Smooth muscle cell of the umbilical artery (primary cell): ENCODE measurements at places on chromosomes 1 and 21. TPM values are rescaled to one million over a fixed set of nuclear protein-coding genes. Genes with fewer than 3 reads are reported as not detected.

Gene KIF2C
- 2.1 and 19.1 TPM in 2 replicates for total RNA-seq

Gene HRNR
- not detected in 2 replicates for total RNA-seq

Gene OR2T33
- total RNA-seq, result not detected in 2 replicates

Gene FCAMR
- total RNA-seq, result not detected in 2 replicates

Gene CLDN19
- total RNA-seq, result not detected in 2 replicates

Gene SLC44A3
- 0.59 and 0.65 TPM in 2 replicates for total RNA-seq

Gene VN1R5
- not detected in 2 replicates for total RNA-seq

Gene ZNF684
- total RNA-seq, result 3.8 and 6.2 TPM in 2 replicates

Gene FCRL5
- total RNA-seq, result not detected in 2 replicates

Gene DYNLT5
- total RNA-seq, result 0.14 and 0.30 TPM in 2 replicates

Gene CYP4Z1
- total RNA-seq, result not detected in 2 replicates

Gene RHD
- not detected in 2 replicates for total RNA-seq

Gene OLIG2
- not detected in 2 replicates for total RNA-seq

Gene CCDC185
- not detected in 2 replicates for total RNA-seq

Gene IQCC
- 0.97 and 2.1 TPM in 2 replicates for total RNA-seq

Gene PCBP3
- total RNA-seq, result 0.05 and 0.30 TPM in 2 replicates

Gene SPRR2B
- not detected in 2 replicates for total RNA-seq

Gene EXTL1
- 0.30 and 1.4 TPM in 2 replicates for total RNA-seq

Gene AMIGO1
- total RNA-seq, result 1.0 and 2.1 TPM in 2 replicates

Gene UBASH3A
- total RNA-seq, result not detected in 2 replicates

Gene APOBEC4
- not detected in 2 replicates for total RNA-seq

Gene RGS13
- not detected in 2 replicates for total RNA-seq

Gene DNAJC28
- 1.7 and 2.4 TPM in 2 replicates for total RNA-seq

Gene OPTC
- total RNA-seq, result not detected in 2 replicates

Gene C1orf210
- total RNA-seq, result not detected in 2 replicates

Gene SSR2
- total RNA-seq, result 606 and 1,121 TPM in 2 replicates

Gene C1orf226
- 0.59 and 0.83 TPM in 2 replicates for total RNA-seq

Gene AKR7A3
- total RNA-seq, result 0.28 and 0.30 TPM in 2 replicates

Gene DENND2C
- 1.5 and 2.2 TPM in 2 replicates for total RNA-seq

Gene TNFAIP8L2
- not detected in 2 replicates for total RNA-seq

Gene CASZ1
- under 0.01 and 0.46 TPM in 2 replicates for total RNA-seq

Gene KRTAP19-1
- not detected in 2 replicates for total RNA-seq

Gene SERTAD4
- total RNA-seq, result 0.59 and 0.78 TPM in 2 replicates

Gene UBAP2L
- total RNA-seq, result 46.3 and 122 TPM in 2 replicates

Gene OR2G6
- not detected in 2 replicates for total RNA-seq

Gene AVPR1B
- not detected in 2 replicates for total RNA-seq

Gene CCDC27
- not detected in 2 replicates for total RNA-seq

Gene IVL
- 1.1 TPM in 1 of 2 replicates, not detected in the other for total RNA-seq

Gene MAP10
- total RNA-seq, result 1.8 TPM in 2 replicates

Gene ZNF683
- not detected in 2 replicates for total RNA-seq

Gene HTR6
- total RNA-seq, result not detected in 2 replicates

Gene SLC44A5
- under 0.01 and 0.09 TPM in 2 replicates for total RNA-seq

Gene FCGR2B
- total RNA-seq, result not detected in 2 replicates

Gene LCE4A
- not detected in 2 replicates for total RNA-seq

Gene ETV3L
- not detected in 2 replicates for total RNA-seq

Gene CFAP57
- 0.09 and 0.30 TPM in 2 replicates for total RNA-seq

Gene THAP3
- 13.7 and 19.6 TPM in 2 replicates for total RNA-seq

Gene FNDC5
- total RNA-seq, result 0.37 and 4.5 TPM in 2 replicates

Gene MPL
- not detected in 2 replicates for total RNA-seq

Gene WDR26
- 93.5 and 134 TPM in 2 replicates for total RNA-seq
